ENCODE measurements at places on chromosomes 4 and X.

DNA sequence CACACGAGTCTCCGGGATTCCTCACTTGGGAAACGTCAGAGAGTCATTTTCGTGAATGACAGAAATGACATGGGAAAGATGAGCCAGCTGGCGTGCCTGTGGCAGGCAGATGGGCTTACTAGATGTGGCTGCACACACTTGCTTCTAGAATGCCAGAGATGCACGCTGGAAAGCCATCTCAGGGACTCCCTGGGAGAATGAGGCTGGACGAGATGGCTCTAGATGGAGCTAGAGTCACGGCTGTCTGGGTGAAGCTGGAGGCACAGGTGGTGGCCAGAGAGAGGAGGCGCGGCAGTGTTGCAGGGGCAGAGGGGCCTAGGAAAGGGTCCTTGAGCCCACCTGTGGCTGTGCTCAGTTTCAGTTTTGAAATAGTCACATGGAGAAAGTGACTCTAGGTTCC is 26.0 kb downstream of the TKTL1 start:
- DNase-seq, result no peak

- DNase-seq, result no peak
These were observed 111.6 kb upstream of the WDR17 start for GRCh38 chr4:175953960-175954521.

DNA sequence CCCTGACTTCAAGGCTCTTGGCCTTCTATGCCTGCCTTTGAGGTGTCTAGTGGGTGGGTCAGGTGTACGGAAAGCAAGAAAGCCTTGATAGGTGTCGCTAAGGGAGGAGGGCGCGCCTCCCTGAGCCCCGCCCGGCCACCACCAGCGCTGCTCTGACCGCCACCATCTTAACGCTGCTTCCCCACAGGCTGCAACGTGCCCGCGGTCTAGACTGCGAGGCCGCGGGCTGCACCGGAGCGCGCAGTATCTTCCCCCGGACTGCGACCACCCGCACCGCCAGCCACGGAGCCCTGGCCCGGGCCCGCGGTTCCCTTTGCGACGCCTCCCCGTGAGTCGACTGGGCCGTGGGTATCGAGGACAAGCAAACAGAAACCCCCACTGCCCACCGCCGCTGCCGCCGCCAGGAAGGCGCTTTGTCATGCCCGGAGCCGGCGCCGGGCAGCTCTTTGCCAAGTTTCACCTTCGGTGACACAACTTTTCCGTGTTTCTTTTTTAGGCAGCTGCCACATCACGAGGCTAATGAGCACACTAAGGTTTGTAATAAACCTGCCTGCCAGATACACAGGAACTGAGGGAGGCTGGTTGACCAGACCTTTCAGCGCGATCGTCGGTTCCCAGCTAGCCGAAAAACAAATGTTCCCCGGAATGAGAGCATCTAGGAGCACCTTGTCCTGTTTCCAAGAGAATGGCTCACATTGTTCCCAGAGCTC is 335.8 kb upstream of the F9 start:
- DNase-seq, result no peak

DNA sequence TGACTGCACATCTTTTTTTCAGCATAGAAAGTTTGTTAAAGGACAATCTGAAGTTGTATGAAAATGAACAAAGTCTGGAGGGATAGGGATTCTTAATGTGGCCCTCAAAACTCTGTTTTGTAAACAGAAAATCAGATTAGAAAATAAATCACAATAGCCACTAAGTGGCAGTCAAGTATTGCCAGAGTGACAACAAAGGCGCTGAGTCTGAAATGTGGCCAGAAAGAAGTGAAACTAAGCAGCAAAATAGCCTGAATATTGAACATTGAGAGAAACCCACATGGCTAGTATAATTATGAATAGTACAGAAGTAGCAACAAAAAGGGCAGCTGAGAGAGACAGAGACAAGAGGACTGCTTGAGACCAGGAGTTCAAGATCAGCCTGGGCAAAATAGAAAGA is 81.1 kb upstream of the CT45A1 start:
- DNase-seq, result no peak

DNA sequence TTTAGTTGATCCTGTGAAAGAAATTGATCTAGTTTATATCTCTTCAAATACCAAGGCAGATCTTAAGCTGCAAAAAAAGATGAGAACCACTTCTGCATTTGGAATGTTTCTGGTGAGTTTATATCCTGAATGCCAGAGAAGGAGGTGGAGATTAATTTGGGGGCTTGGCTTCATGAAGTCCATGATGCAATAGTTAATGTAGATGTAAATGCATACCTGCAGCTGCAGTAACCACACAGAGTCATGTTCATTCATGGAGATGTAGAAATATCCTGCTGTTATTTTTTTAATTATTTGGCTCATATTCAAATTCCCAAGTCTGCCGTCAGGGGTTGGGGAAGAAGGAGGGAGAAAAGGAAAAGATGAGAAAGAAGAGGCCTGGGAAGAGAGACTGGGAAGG is at the start of gene SULT1E1:
Gene SULT1E1 (minus strand): TSS at position 94 of the 400 bp plus-strand sequence. CDS start 2,501 bp downstream, outside the sequence.
- no peak for DNase-seq

DNA sequence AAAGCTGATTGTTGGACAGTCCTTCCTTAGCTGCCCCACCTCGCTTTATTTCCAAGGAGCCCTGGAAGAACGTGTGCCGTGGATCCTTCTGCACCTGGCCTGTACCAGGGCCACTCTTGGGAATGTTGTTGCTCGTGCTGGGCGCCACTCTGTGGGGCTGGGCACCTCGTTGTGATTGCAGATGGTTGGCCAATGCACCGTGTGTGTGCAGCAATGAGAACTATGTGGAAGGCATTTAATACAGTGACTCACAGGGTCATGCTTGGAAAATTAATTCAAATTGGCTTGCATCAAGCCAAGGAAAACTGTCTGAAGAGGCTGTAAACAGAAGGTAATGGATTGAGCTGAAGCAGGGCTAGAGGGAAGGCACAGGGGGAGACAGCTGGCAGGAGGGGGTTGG is 37.0 kb upstream of the CD99L2 start:
- DNase-seq, result no peak

DNA sequence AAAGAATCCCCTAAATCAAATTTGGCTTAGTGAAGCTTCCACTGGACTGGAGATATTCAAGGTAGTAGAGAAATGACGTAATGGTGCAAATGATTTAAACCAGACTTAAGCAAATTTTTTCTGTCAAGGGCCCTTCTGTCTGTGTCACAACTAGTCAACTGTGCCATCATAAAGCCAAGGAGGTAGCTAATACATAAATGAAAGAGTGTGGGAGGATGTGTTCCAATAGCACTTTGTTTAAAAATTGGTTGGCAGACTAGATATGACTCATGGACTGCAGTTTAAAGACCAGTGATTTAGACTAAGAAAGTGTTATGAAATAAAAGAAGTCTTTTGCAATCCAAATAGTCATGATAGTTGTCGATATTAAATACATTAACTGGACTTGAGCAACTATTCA is 24.3 kb upstream of the TEX13C start:
- DNase-seq, result no peak

DNA sequence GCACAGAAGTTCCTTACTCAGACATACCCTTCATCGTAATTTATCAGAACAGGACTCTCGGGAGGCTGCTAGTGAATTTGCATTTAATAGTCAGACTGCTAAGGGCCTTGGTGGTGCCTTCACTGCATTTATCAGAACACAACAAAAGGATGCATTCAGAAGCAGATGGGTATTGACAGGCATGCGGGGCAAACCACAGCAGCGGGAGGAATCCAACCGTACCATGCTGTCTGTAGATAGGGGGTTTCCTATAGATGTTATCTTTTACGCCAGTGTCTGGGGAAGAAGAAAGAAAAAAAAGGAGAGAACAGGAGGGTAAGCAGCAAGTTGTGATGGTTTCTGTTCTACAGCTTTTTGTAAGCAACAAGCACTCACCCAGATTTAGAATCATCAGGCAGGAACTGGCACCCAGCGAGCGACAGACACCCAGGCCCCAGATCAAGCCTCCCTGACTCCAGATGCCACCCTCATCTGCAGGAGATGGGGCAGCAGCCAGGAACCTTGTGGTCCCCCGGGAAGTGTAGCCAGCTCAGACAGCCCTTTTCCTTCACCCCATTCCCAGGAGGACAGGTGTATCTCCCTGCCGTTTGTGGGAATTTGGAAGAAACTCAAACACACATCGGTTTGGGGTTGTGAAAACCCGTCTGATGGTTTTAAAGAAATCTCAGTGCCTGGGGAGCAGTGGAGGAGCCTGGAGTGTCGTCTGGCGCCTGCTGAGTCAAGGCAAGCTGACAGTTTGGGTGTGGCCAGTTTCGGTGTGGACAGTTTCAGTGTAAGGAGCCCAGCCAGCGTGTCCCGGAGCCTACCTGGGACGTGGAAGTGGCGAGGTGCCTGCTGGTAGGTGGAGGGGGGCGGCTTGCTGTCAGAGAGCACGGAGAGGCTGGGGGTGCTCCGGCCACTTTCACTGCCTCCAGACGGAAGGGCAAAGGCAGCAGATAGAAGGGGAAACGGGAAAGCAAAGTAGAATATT is 80.0 kb upstream of the AFAP1 start:
- DNase-seq, result no peak

GRCh38 chr4:78768452-78769180 is 7.5 kb upstream of the BMP2K start:
- no peak for DNase-seq

DNA sequence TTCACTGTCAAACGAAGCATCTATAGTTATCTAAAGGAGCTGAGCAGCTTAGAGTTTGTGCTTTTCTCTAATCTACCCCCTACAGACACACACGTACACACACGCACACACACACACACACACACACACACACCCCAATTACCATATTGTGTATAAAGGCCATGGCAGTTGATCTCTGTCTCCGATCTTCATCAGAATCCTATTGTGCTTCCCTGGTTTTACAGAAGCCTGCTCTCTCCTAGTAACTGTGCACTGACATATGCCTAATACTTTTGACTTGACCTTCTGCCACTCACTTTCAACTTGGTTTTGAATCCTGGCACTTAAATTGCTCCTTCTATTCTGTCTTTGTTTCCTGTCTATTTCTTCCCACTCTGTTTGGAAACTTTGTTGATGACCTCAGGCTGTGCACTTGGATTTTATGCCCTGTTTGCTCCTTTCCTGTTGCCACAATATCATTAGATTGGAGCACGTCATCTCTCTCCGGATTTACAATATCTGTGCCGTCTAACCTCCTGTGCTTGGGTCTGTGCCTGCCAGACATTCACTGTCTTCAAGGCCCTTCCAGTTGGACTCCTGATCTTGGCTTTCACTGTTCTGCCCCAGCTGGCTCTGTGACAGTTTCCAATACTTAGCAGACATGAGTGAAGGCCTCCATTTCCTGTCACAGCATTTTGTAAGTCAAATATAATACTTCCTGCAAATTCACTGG is 928.1 kb downstream of the FAT4 start:
- no peak for DNase-seq

DNA sequence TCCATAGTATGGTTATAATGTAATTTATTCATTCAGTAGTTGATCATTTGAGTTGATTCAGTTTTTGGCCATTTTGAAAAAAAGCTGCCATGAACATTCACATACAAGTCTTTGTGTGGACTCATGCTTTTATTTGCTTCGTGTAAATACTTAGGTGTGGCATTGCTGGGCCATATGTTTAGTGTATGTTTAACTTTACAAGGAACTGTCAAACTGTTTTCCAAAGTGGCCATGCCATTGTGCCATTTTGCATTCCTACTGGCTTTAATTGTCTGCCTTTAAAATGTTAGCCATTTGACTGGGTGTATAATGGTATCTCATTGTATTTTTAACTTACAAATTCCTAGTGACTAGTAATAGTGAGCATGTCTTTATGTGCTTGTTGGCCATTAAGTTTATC is 8.8 kb downstream of the MTM1 start:
- DNase-seq, result no peak

GRCh38 chr4:129335276-129335675 is 239.3 kb downstream of the C4orf33 start:
- no peak for DNase-seq

- no peak for DNase-seq
These were observed 134.1 kb downstream of the GABRG1 start for GRCh38 chr4:45989775-45990174.

DNA sequence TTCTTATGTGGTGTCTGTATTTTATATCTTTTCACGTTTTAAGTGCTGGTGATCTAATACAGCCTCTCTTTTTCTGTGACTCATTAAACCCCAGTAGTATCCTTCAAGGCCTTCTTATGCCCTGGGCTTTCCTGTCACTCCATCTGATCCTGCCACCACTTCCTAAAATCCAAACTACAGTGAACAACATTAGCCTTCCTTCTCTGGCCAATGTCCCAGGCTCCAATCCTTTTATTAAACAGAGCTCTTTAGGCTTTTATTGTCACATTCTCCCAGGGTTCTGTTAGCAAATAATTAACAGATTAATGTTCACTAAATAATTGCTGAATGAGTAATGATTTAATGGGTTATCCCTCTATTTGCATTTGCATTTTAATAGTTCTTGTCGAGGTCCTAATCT is 47.9 kb upstream of the ITM2A start:
- no peak for DNase-seq

- no peak for DNase-seq
These were observed 133.3 kb upstream of the ZIC3 start for GRCh38 chrX:137432609-137433008.

DNA sequence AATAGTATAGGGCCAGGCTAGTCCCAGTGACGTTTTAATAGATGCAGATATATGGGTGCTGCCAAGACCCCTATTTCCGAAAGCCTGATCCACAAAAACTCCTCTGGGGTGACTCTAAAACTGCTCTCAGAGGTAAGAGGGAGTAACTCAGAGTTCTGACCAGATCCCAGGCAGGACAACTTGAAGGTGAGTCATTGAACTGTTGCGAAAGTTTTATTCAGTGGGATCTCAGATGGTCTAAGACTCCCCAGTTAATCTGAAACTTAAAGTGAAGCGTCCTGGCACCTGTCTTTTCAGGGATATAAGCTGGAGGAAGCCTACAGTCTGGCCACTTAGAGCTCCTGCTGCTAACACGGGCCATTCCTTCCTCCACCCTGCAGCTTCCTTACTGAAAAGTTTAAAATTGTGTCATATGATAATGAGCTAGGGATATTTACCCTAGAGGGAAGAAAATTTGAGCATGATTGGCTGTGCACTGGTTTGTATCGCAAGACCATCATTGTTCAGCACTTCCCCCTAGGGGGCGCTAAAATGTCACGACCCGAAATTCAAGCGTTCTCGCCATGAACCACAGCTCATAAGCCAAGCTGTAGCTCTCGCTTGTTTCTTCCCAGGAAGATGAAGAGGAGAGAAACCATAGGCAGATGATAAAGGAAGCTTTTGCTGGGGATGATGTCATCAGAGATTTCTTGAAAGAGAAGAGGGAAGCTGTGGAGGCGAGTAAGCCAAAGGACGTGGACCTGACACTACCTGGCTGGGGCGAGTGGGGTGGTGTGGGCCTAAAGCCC is 19.5 kb downstream of the UTP14A start:
- no peak for DNase-seq

- DNase-seq, result no peak
These were observed 9.4 kb downstream of the S100G start for GRCh38 chrX:16659321-16659720.

GRCh38 chrX:45623266-45623665 is 422.6 kb upstream of the DIPK2B start:
- peak; percentile 84 for DNase-seq

GRCh38 chr4:153684182-153684970 is at the start of gene TLR2:
TLR2 (plus strand) TSS chr4:153684280; CDS start chr4:153702908, 18,628 bp downstream.
- DNase-seq, result no peak

- DNase-seq, result no peak
These were observed 237.8 kb upstream of the ANXA3 start for GRCh38 chr4:78313754-78314120.
